ENCODE measurements at places on chromosomes 4 and X.

DNA sequence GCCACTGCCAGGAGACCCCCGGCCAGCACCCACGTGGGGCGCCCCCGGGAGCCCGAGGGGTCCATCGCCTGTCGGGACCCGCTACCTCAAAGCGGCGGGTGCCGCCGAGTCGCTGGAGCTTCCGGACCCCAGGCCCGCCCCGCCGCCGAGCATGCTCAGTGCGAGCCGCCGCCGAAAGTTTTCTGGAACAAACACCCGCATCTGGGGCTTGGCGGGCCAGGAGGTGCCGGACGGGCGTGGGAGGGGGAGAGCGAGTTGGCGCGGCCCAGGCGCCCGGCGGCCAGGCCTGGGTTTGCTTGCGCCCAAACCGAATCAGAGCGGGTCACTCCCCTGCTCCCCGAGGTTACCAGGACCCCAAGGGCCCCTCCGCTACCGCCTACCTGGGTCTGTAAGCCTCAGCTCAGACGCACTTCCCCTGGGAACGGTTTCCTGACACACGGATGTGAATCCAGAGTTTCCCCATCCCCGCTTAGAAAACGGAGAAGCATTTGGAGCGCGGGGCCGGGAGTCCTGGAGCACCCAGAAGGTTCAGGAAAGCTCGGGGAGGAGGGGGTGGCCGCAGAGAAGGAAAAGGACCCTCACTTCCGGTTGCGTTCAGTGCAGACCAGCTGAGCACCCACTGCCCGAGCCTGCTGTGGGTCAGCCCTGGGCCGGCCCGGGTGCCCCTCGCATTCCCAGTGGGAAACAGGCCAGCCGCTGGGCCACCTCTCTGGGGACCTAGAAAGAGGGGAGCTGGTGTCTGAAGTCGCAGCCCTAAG is at the start of gene EVC2:
EVC2 (minus strand) TSS at position 111 of the 758 bp plus-strand sequence; CDS start at position 65, 46 bp downstream.
- no peak for DNase-seq

DNA sequence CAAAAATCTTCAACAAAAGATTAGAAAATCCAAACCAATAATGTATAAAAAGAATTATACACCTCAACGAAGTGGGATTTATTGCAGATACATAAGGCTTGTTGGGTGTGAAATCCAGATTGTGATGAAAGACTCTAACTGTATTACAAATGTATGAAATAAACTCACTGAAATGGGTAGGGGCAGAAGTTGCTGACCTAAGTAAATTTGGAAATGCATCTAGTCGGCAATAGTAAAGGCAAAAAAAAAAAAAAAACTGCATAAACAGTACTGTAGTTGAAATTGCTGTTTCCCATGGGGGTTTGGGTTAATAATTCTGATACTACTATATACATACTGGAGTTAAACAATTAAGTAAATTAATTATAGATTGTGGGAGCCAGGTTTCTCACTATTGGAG is 130.7 kb upstream of the MAGEB18 start:
- DNase-seq, result no peak

GRCh38 chrX:122641826-122642225 is 542.3 kb upstream of the GRIA3 start:
- no peak for DNase-seq

DNA sequence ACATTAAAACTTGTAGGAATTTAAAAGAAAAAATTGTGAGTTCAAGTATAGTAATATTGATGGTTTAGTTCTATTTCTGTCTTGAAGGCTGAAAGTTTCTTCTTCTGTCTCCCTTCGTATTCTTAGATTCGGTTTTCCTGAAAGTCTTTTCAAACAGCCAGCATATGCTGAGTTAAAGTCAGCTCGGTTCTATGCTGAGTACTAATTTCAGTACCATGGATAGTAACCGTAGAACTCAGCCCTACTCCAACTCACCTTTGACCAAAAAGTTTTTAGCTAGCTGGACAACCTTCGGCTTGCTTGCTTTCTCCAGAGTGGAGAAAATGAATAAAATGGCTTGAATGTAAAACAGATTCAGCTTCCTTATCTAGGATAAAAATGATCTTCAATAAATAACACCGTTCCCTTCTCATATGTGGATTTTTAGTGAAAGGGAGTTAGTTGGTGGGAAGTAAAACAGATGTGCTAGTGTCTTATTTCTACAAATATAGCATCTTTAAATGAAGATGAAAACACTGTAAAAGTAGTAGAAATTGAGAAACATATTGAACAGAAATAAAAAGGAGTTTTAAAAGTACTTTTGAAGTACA is 5.2 kb downstream of the POU4F2 start:
- no peak for DNase-seq

GRCh38 chr4:177239477-177239876 is 70.2 kb upstream of the NEIL3 start:
- DNase-seq, result no peak
